ENCODE measurements at places on chromosomes 11 and 22.

DNA sequence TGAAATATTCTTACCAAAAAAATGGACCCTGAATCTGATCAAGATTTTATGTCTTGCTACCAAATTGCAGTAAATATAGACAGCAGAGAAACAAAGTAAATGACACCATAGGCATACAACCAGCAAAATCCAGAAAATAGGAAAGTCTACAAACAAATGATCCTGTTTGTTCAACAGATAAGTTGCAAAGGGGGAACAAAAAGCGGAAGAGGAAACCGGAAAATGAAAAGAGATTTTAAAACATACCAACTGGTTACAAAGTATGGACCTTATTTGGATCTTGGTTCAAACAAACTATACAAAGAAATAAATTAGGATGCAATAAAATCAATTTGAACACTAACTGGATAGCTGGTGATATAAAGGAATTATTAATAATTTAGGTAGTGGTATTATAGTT lies 92.0 kb downstream of the TMPRSS5 start:
- DNase-seq, result no peak

DNA sequence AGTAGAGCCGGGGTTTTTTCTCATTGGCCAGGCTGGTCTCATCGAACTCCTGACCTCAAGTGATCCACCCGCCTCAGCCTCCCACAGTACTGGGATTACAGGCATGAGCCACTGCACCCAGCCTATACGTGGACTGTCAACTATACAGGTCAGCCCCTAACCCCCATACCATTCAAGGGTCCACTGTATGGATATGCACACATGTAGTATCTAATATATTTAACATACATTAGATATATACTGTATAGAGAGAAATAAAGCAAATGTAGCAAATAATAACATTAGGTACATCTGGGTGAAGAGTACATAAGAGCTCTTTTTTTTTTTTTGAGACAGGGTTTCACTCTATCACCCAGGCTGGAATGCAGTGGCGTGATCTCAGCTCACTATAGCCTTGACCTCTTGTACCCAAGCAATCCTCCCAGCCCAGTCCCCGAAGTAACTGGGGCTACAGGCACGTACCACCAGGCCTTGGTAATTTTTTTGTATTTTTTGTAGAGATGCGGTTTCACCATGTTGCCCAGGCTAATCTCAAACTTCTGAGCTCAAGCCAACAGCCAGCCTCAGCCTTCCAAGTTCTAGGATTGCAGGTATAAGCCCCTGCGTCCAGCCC lies 1.5 kb upstream of the ATP5MGL start:
- no peak for DNase-seq

- no peak for DNase-seq
These were observed 1437.2 kb downstream of the TBC1D22A start for GRCh38 chr22:48199667-48200066.

DNA sequence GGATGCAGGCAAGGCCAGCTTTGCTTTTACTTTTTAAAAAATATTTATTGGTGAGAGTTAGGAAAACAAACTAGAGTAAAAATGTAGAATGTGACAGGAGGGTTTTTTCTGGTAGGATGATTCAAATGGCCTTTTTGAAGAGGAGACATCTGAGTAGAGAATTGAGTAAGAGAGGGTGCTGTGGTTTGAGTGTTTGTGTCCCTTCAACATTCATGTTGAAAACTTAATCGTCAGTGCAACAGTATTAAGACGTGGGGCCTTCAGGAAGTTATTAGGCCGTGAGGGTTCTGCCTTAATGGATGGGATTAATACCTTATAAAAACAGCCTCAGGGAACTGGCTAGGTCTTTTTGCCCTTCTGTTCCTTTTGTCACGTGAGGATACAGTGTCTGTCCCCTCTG lies 288.8 kb upstream of the C11orf87 start:
- no peak for DNase-seq

DNA sequence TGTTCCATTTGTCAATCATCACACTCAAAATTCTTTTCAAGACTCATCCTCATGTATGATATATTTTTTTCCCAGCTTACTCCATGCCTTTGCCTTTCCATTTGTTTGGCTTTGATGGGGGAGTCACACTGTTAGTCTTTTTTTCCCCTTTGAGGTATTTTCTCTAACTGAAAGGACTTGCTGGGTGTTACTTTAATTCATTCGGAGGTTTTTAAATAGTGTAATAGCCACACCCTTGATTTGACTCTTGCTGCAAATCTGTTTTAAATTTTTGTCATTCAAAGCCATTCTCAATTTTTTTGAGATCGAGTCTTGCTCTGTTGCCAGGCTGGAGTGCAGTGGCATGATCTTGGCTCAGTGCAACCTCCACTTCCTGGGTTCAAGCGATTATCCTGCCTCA lies 84.1 kb downstream of the C11orf87 start:
- DNase-seq, result no peak

- no peak for DNase-seq
These were observed 790.2 kb downstream of the TBC1D22A start for GRCh38 chr22:47552541-47553205.

- DNase-seq, result no peak
These were observed 3.6 kb upstream of the KRTAP5-4 start for GRCh38 chr11:1625541-1625940.

GRCh38 chr22:41801147-41801819 lies 804 bp downstream of the CCDC134 start:
- no peak for DNase-seq

DNA sequence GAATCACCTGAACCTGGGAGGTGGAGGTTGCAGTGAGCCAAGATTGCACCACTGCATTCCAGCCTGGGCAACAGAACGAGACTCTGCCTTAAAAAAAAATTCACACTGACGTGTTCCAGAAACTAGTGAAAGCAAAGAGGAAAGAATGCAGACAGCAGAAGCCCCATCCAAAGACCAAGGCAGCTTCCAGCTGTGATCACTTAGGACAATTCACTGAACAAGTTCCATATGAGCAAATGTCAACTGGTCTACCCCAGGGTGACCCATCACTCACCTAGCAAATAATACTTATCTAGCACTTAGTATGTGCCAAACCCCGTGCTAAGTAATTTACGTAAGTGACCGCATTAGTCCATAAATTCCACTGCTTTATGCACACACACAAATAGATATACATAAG lies 138.9 kb downstream of the LARGE1 start:
- peak; percentile 30 for DNase-seq

DNA sequence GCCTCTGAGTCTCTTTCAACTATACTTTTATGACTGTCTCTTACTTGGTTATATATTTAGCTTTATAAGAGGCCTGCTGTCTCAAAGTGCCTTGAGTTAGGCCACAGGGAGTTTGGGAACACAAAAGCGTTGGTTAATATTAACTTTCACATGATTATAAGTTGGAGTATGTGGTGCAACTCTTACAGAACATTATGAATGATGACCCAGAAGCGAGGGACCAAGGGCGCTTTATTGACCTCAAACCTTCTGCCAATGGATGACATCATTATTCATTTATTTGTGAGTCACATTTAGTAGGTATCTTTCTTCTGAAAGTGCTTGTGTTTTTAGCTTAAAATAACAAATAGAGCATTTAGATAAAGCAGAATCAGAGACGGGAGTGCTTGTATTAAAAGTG lies 298.0 kb upstream of the ZC3H12C start:
- peak; percentile 18 for DNase-seq

- DNase-seq, result no peak
These were observed 233.9 kb downstream of the TENM4 start for GRCh38 chr11:79206951-79207350.

DNA sequence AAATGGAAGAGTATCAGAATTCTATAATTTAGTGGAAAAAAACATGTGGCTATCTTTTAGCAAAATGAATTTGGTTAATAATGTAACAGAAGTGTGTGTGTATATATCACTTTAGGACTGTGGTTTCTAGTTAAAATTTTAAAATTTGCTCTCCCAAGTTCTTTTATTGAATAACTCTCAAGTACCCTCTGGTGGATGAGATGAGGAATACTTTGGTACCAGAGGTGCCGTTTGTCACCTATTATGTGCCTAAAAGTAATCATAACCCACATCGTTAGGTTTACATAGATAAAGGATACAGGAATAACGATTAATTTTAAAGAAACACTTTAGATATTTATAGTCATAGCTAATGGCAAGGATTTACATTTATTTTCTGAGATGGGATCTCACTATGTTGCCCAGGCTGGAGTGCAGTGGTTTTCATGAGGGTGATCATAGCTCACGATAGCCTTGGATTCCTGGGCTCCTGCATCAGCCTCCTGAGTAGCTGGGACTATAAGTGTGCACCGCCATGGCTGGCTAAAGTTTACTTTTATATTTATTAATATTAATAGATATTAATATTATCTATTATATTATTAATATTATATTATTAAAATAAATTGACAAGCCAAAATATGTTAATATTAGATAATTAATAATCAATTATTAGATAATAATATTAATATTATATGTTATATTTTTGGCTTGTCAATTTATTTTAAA lies 66.7 kb upstream of the CAPRIN1 start:
- DNase-seq, result no peak

DNA sequence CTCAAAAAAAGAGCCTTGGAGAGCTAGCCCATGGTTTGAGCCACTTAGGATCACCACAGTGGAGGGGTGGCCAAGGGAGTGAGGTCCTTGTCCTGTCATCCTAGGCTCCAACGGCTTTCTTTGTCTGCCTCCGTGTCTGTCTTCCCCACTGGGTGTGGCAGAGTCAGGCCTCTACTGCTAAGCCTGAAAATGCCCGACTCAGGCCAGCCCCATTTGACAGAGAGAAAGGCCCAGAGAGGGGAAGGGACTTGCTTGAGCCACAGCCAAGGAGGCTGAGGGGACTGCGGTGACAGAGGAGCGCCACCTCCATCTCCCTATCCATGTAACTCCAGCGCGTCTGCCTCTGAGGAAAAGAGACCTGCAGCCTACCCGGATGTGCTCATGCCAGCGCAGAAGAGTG lies 27.8 kb upstream of the CD82 start:
- DNase-seq, result no peak

- DNase-seq, result no peak
These were observed 188.2 kb downstream of the METTL15 start for GRCh38 chr11:28296426-28296825.

- DNase-seq, result no peak
These were observed 61.2 kb upstream of the ARHGAP20 start for GRCh38 chr11:110773442-110773841.

DNA sequence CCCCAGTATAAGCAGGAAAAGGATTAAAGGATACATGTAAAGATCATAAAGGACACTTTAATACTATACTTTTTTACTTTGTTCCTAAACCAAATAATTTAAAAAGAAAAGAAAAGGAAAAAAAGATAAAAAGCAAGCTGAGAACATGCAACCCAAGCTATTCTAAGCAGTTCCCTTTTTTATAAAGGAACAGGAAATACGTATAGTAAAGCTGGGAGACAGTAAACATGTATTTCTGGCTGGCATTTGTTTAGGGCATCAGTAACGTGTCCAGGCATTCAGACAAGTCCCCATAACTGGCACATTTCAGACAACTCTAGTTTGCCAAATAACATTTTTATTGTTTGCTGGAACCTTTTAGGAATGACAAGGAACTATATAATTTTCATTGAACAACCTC lies 24.9 kb downstream of the BCO2 start:
- no peak for DNase-seq

DNA sequence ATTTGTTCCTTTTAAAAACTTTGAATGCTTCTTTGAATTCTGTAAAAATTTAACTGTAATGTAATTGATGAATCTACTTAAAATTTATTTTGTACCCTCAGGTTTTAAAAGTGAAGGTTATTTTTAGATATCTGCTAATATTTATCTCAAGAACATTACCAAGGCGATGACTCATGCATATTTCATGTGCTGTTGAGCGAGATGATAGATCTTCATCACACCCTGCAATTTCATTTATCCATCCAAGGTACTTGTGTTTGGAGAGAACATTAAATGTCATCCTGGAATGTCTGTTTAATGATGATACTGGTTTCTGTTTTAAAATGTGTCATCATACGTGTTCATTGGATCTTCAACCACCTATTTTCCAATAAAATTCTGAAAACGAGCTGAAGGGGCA lies 6.7 kb upstream of the OOSP4A start:
- peak; percentile 1 for DNase-seq

DNA sequence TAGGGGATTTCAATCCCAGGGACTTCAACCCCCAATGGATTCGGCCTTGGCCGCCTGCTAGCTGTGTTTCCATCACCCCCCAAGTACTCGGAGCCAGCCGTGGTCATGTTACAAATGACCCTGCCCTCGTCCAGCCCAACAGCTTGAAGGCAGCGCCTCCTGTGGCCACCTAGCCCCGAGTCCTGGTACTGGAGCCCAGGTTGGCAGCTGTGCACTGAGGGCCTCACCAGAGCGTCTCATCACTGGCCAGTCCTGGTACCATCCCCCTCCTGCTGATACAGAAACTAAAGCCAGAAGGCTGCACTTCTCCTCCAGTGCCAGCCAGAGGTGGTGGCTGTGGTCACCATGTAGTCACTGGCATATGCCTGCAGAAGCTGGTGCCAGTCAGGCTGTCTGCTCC lies 44.9 kb upstream of the FADD start:
- peak; percentile 8 for DNase-seq

DNA sequence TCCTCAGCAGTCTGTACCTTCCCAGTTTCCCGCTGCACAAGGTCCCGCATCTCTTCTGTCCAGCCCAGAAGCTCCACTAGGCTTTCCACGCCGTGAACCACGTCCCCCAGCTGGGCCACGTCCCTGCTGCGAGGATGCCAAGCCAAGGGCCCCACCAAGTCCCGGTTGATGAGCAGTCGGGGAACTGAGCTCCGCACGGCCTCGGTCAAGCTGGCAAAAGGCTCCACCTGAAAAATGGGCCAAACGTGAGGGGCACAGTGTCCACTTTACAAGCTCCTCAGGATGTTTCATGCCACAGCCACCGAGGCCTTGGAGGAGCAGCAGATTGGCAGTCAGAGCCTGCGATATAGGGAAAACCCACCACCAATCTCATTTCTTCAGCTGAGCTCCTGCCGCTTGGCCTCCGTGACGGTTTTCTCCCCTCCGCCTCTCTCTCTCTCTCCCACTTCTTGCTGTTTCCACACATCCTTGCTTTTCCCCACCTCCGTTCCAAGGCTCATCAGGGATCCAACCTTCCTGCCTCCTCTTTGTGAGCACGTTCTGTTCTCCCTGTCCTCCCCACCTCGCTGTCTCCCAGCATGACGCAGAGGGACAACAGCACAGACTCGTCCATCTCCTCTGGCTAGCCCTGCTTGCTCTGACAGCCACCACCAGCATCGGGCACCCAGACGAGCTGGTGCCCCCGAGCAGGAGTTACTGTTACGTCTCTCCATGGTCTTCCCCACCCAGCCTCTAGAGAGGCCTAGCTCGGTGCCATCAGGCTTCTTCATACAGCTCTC lies 11.5 kb downstream of the RIC8A start:
- no peak for DNase-seq

- DNase-seq, result no peak
These were observed 30.9 kb upstream of the CSNK1E start for GRCh38 chr22:38347944-38348750.

GRCh38 chr11:12276356-12276755 lies 101.0 kb upstream of the PARVA start:
- DNase-seq, result no peak

GRCh38 chr22:35195821-35196220 lies 61.5 kb upstream of the HMGXB4 start:
- no peak for DNase-seq

DNA sequence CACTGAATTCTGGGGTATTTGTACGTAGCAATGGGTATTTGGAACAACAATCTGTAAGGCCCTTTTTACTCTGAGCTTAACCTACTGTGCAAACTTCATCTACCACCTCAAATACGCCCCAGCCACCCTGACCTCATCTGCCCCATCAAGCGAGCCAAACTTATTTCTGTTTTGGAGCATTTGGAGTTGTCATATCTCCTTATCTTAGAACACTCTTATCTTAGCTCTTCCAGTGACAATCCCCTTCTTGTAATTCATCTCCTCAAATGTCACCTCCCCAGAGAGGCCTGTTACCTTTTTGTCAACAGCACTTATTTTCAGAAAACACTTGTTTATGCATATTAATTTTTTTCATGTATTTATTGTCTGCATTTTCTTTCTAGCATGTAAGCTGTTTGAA lies 4.7 kb upstream of the MSANTD2 start:
- DNase-seq, result no peak
